ENCODE measurements at places on chromosomes 5 and 9.

GRCh38 chr9:137457406-137458193 is 1.5 kb downstream of the NSMF start:
- DNase-seq = no peak

DNA sequence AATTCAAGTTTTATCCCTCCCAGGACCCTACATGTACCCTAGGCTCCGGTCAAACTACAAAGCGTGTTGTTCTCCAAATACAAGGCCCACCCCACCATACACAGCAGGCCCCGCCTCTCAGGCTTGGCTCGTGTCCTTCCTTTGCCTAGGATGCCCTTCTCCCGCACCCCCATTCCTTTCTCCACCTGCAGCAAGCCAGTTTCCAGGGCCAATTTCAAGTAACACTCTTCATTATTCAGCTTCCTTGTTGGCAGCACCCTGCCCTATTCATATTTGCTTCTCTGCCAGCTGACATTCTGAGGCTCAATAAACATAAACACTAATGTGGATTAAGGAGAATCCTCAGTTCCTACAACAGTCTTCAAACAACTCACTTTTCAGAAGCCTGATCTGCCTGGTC is 31.7 kb downstream of the EPB41L4B start:
- DNase-seq = no peak

GRCh38 chr5:127216898-127217675 is 73.5 kb upstream of the MEGF10 start:
- DNase-seq = no peak

- DNase-seq = no peak
These were observed 138.4 kb downstream of the EFNA5 start for GRCh38 chr5:107532169-107532878.

DNA sequence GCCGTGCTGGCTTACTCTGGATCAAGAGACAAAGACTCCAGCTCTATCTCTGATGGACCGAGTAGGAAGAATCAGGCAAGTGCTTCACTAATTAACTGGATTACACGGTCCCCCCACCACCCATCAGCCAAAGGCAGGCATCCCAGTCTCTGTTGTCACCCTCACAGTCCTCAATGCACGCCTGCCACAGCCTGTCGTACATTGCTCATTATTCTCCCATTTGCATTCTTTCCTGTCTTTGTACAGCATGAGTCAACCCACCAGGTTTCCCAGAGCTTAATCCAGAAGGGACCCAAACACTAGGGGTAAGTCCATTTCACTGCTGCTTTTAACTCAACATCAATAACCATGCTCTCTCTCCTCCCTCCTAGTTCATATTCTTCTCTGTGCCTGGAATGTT is 44.4 kb downstream of the PCA3 start:
- DNase-seq = no peak

GRCh38 chr9:6270896-6271295 is 55.3 kb downstream of the IL33 start:
- DNase-seq = no peak

GRCh38 chr5:76199336-76200318 is 116.4 kb downstream of the SV2C start:
- no peak for DNase-seq

DNA sequence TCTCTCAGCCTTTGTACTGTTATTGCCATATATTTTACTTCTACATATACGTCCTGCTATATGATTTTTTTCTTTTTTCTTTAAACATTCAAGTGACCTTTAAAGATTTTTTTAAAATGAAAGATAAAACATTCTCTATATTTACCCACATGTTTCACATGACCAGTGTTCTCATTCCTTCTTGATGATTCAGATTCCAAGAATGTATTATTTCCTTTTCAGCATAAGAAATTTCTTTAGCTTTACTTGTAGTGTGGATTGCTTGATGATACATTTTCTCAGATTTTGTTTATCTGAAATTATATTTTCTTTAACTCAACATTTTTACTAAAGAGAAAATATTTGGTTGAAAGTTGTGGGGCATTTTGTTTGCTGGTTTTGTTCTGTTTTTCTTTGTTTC is 792.1 kb downstream of the BRINP1 start:
- DNase-seq = no peak

DNA sequence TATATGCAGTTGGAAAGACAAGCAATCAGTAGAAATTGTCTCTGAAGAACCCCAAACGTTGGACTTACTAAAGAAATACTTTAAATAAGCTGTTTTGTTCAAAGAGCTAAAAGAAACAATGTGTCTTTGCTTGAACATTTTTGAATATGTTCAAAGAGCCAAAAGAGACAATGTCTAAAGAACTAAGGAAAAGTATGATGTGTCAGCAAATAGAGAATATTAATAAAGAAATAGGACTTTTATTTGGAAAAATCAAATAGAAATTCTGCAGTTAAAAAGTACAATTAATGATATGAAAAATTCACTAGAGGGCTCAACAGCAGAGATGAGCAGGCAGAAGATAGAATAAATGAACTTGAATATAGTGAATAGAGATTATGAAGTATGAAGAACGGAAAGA is 19.2 kb downstream of the TAS2R1 start:
- DNase-seq = no peak

DNA sequence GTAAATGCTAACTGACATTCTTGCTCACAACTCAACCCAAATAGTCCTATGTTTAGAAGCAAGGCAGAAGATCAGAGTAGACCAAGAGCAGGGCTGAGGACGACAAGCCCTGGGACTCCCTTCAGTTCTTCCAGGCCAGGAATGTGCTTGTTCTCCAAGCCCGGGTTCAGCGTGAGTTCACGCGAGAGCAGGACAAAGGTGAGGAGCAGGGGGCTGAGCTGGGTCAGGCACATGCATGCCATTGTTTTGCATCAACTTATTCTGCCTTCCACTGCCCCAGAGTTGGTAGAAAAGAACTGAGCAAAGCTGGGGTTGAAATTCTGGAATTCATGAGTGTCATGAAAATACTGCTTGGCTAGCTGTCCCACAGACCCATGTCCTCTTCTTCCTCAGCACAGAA is 206.5 kb downstream of the PAX5 start:
- DNase-seq = no peak

DNA sequence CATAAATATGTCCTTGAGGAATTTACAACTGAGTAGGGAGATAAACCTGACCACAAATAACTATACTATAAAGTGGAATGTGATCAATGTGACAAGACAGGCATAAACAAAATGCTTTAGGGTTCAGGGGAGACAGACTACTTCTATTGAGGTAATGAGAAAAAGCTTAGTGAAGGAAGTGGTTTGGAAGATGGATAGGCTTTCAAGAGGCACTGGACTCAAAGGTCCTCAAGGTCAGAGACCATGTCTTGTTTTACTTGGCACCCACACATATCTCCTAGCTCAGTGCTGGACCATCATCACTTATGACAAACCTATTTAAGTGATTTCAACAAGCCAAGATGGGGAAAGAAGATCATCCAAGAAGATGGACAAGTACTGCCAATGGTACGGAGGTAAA is 257.8 kb downstream of the BNC2 start:
- DNase-seq = no peak
